Renal cortex interstitium (tissue), 15 donors: ENCODE measurements at places on chromosomes 12 and 14. TPM values are rescaled to one million over a fixed set of nuclear protein-coding genes. Genes with fewer than 3 reads are reported as not detected.

DNA sequence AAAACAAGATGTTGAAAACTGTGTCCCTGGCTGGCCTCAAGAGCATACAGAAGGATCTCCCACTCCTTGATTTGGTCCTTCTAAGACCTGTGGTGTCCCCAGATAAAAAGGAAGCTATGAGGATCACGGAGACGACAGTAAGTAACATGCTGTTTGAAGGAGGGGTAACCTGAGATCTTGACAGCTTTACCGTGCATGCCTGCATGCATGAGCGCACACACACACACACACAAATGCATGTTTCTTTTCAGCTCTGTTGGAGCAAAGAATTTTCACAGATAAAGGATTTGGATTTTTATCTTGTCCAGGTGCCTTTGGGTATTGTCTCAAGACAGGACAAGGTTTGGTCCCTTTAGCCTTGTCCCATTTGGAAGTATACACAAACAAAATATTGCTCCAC is 411.6 kb upstream of the CCDC196 start:
- DNase-seq, result peak; percentile 52

DNA sequence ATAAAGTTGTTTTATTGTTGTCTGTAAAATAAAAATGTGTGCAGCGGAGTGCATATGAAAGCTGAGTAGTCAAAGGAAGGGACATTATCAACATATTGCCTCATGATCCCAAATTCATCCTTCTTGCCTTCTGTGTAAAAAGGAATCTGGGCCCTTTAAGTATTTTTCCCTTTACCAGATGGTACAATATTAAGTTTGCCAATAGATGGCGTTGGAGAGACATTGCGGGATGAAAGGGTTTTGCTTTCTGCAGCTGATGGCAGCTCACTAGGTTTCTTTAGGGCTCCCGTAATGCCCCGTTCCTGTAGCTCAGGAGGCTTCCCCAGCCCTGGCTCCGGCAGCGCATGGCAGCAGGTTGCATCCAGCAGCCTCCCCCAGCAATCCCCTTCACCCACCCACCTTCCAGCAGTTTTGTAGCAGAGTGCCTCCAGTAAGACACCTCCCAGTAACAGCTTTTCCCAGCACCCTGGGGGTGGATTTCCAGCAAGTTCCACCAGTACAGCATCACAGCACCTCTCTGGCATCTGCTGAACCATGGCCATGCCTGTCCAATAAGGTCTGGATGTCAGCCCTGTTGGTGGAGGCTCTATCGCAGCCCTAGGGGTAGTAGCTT is 354.4 kb downstream of the MED13L start:
- no peak for DNase-seq

- no peak for DNase-seq
Observed at GRCh38 chr14:21106176-21106497, 5.3 kb downstream of the TMEM253 start.

PIWIL1 gene
- polyA plus RNA-seq, result 0.54 TPM

ORAI1 gene
- 10.2 TPM for polyA plus RNA-seq
